Liver (tissue), 10 donors: ENCODE measurements at places on chromosomes 1 and 21. TPM values are rescaled to one million over a fixed set of nuclear protein-coding genes. Genes with fewer than 3 reads are reported as not detected.

DNA sequence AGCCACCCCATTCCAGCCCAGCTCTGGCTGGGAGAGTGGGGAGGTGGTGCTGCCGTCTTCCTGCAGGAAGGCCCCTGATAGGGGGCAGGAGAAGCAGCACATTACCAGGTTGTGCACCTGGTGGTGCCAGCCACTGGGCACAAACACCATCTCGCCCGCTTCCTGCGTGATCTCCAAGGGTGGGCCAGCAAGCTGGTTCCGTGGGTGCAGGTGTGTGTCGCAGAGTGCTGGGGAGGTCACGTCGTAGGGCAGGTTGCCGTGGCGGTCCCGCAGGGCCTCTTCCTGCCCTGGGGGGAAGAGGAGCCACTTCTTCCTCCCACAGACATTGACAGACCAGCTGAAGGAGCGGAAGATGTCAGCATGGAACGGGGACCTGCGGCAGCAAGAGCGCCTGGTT lies 1.8 kb downstream of the JMJD4 start:
- peaks cover 69% of the 10 kb centered on the region for H3K4me1 ChIP-seq
- H3K27ac ChIP-seq, result no peak overlapping the region
- H3K4me3 ChIP-seq, result no peak overlapping the region
- no peak for DNase-seq

DNA sequence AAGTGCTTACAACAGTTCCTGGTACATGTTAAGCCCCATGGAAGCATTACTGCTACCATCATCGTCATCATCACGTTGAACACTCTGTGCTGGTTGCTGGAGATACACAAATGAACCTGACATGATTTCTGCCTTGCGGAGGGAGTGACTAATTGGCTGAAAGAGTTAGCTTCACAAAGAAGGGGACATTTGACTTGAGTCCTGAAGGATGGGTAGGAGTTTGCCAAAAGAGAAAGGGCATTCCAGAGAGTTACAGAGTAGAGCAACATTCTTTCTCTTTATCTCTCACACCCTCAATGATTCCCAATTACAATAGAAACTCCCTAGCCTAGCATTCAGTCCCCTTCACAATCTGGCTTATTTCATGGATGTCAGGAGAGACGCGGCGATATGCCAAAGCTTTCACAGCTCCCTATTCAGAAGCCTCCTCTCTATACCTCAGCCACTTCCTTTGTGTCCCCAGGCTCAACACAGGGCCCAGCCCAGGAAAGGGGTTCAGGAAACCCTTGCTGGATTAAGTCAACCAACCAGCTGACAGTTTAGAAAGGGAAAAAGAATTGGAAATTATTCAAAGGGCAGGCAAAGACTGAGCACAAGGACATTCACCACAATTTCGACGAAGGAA lies 38.0 kb downstream of the SLC1A7 start:
- no peak for DNase-seq
- no peaks in the 10 kb centered on the region for H3K27me3 ChIP-seq

DNA sequence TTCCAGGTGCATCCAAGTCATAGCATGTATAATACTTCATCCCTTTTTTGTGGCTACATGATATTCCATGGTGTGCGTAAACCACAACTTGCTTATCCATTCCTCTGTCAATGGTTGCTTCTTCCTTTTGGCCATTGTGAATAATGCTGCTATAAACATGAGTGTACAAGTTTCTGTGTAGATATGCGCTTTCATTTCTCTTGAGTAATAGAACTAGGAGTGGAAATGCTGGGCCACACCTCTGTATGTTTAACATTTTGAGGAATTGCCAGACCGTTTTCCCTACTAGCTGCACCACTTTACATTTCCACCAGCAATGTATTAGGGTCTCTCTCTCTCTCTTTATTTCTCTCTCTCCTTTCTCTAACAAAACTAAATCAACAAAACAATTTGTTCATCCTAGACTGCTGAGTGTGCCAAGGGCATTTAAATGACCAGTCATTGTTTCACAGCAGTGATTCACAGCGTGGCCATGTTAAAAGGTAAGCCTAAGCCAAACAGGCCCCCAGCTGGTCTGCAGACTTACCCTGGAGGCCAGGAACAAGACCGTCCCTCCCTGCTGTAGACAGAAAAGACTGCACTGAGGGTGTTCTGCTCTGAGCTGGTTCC lies 53.2 kb upstream of the LYST start:
- no peak for DNase-seq
- no peaks in the 10 kb centered on the region for H3K27me3 ChIP-seq
- H3K4me1 ChIP-seq, result peaks cover 8% of the 10 kb centered on the region
- H3K27ac ChIP-seq, result no peak overlapping the region

DNA sequence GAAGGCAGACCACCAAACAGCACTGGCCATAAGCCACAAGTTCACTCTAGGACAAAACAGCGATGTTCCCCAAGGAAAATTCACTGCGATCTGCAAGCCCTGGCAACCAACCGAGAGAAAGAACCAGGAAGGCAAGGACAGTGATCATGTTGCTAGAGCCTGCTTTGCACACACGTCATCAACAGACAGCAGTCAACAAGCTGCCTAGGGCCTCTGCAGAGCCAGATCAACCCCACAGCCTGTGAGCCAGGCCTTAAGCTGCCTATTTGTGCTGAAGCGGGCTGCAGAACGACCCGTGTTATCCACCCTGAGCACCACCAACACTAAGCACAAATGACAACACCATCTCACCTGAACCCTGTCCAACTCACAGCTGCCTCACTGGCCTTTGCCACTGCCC lies 6.2 kb upstream of the YRDC start:
- no peak overlapping the region for H3K4me3 ChIP-seq
- H3K27me3 ChIP-seq, result no peaks in the 10 kb centered on the region
- H3K36me3 ChIP-seq, result peaks cover 15% of the 10 kb centered on the region
- H3K4me1 ChIP-seq, result peaks cover 17% of the 10 kb centered on the region
- DNase-seq, result no peak

DNA sequence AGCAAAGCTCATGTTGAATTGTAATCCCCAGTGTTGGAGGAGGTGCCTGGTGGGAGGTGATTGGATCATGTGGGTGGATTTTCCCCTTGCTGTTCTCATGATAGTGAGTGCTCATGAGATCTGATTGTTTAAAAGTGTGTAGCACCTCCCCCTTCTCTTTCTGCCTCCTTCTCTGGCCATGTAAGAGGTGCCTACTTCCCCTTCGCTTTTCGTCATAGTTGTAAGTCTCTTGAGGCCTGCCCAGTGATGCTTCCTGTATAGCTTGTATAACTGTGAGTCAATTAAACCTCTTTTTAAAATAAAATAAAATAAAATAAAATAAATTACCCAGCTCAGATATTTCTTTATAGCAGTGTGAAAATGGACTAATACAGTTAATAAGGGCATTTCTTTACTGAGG lies 1025.7 kb downstream of the PLA2G4A start:
- no peaks in the 10 kb centered on the region for H3K4me1 ChIP-seq
- H3K4me3 ChIP-seq, result no peak overlapping the region
- no peak overlapping the region for H3K27ac ChIP-seq
- H3K36me3 ChIP-seq, result no peaks in the 10 kb centered on the region

DNA sequence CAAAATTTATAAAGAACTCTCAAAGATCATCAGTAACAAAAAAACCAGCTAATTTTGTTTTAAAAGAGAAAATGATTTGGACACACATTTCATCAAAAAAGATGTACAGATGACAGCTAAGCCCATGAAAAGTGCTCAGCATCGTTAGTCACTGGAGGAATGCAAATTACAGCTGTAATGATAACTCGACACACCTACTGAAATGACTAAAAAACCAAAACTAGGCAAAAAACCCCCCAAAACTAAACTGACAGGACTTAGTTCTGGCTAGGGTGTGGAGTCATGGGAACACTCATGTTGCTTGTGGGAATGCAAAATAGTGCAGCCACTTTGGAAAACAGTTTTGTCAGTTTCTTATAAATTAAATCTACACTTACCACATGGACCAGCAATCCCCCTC lies 59.5 kb downstream of the CNIH3 start:
- no peaks in the 10 kb centered on the region for H3K36me3 ChIP-seq
- H3K4me1 ChIP-seq, result no peaks in the 10 kb centered on the region
- H3K27ac ChIP-seq, result no peak overlapping the region
- DNase-seq, result no peak

Gene ERVH48-1
- total RNA-seq, result not detected

DNA sequence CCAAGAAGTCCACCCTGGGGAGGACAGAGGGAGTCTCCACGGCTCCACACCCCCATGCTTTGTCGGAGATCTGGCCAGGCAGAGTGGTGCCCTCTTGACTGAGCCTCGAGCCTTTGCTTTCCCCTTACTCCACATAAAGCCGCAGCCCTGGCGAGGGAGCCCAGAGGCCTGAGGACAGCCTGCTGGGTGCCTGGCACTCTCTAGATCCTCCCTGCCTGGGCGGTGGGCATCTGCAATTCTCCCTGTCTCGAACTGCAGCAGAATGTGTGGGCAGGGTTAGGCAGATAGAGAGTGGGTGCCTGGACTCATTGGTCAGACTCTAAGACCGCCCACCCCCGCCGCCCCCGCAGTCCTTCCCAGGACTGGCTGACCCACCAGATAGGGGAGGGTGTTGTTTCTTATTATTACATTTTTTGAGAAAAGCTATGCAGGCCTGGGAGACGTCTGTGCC lies 13.9 kb downstream of the EPHX1 start:
- no peak overlapping the region for H3K4me3 ChIP-seq
- H3K27me3 ChIP-seq, result no peaks in the 10 kb centered on the region
- no peaks in the 10 kb centered on the region for H3K36me3 ChIP-seq
- peaks cover 77% of the 10 kb centered on the region for H3K4me1 ChIP-seq
- no peak for DNase-seq
- H3K27ac ChIP-seq, result peak overlapping the region; percentile 88

Gene TMPRSS2
- 32.0 TPM for total RNA-seq

GRCh38 chr1:220943319-220943996 lies 64.2 kb downstream of the HLX start:
- no peak overlapping the region for H3K27ac ChIP-seq
- DNase-seq, result no peak
- H3K4me3 ChIP-seq, result no peak overlapping the region
- no peaks in the 10 kb centered on the region for H3K27me3 ChIP-seq
- no peaks in the 10 kb centered on the region for H3K4me1 ChIP-seq

Gene DRAXIN
- under 0.01 TPM for total RNA-seq

Gene KCNJ10
- total RNA-seq, result 0.50 TPM

Gene SGIP1
- 0.17 TPM for total RNA-seq

GRCh38 chr1:15510611-15511405 lies 13.2 kb downstream of the CASP9 start:
- H3K27me3 ChIP-seq, result no peaks in the 10 kb centered on the region
- no peaks in the 10 kb centered on the region for H3K4me1 ChIP-seq
- no peak overlapping the region for H3K4me3 ChIP-seq
- no peak for DNase-seq
- H3K36me3 ChIP-seq, result peaks cover 9% of the 10 kb centered on the region

DNA sequence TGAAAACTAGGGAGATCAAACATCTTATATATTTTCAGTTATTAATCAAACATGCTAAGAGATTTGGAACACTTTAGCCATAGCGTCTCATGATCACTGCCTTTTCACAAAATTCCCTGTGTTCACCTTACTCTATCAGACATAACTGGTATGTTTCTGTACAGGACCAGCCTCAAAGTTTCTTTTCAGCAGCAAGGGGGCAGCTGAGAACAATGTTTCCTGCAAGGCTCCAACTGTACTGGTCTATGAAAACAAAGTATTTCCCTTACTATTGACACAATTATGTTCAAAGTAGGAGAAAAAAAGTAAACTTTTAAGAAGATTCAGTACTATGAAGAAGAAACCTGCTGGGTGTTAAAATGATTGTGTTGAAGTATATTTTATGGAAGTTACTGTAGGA lies 98.5 kb downstream of the ATF6 start:
- no peaks in the 10 kb centered on the region for H3K27me3 ChIP-seq
- H3K4me1 ChIP-seq, result no peaks in the 10 kb centered on the region
- H3K27ac ChIP-seq, result no peak overlapping the region
- H3K36me3 ChIP-seq, result peaks cover 20% of the 10 kb centered on the region
- no peak overlapping the region for H3K4me3 ChIP-seq

- no peaks in the 10 kb centered on the region for H3K27me3 ChIP-seq
- H3K4me3 ChIP-seq, result no peak overlapping the region
- H3K27ac ChIP-seq, result no peak overlapping the region
- DNase-seq, result no peak
Observed at GRCh38 chr1:230858918-230859729, 9.2 kb downstream of the C1orf198 start.

- H3K36me3 ChIP-seq, result no peaks in the 10 kb centered on the region
- no peak overlapping the region for H3K27ac ChIP-seq
- no peak for DNase-seq
- H3K4me1 ChIP-seq, result peaks cover 3% of the 10 kb centered on the region
- no peaks in the 10 kb centered on the region for H3K27me3 ChIP-seq
Observed at GRCh38 chr1:118322331-118322730, 137.3 kb upstream of the SPAG17 start.

Gene TMEM61
- total RNA-seq, result not detected

Gene RYR2
- 0.75 TPM for total RNA-seq

GRCh38 chr1:30715216-30715615 lies 8.2 kb downstream of the MATN1 start:
- H3K27me3 ChIP-seq, result no peaks in the 10 kb centered on the region
- H3K4me1 ChIP-seq, result peaks cover 2% of the 10 kb centered on the region
- H3K27ac ChIP-seq, result no peak overlapping the region
- DNase-seq, result no peak

- DNase-seq, result no peak
- no peak overlapping the region for H3K4me3 ChIP-seq
- H3K36me3 ChIP-seq, result peaks cover 11% of the 10 kb centered on the region
- no peaks in the 10 kb centered on the region for H3K4me1 ChIP-seq
Observed at GRCh38 chr1:230957580-230957989, 21.1 kb downstream of the TTC13 start.

- H3K27me3 ChIP-seq, result no peaks in the 10 kb centered on the region
- H3K4me1 ChIP-seq, result no peaks in the 10 kb centered on the region
- no peak for DNase-seq
- no peak overlapping the region for H3K4me3 ChIP-seq
- H3K27ac ChIP-seq, result no peak overlapping the region
Observed at GRCh38 chr1:68204977-68205630, 27.2 kb downstream of the WLS start.

DNA sequence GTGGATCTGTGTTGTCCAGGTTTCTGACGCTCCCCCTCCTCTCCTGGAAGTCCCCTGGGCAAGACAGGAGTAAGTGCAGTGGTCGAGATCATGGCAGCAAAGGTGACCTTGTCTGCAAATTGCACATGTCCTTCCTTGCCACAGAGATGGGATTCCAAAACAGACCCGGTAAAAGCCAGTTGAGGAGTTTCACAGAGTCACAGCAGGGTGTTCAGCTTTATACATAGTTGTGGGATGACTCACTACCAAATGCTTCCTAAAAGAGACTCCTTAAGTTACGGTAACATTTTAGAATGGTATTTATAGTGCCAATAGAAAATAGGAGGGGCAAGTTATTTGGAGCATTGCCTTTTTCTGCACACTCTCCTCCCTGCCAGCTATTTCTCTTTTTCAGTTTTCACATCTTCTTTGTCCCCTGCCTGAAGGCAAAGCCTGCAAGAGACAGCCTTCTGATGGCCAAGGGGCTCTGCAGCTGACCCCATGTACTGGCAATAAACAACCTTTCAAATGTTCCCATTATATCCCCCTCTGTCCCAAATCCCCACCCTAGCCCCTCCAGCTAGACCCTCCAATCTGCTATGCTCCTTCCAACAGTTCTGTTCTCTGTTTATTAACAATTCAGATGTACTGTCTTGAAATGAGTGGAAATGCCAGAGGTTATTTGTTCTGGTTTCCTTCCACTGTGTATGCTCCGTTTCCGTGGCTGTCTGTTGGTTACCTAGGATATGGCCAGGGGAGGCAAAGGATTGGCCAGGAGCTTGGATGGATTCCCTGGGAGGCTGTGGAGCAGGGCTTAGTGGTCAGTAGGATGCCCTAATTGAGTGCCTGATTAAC lies 115.0 kb downstream of the TGFB2 start:
- H3K4me3 ChIP-seq, result no peak overlapping the region
- H3K4me1 ChIP-seq, result no peaks in the 10 kb centered on the region
- no peaks in the 10 kb centered on the region for H3K27me3 ChIP-seq
- no peak for DNase-seq
- H3K36me3 ChIP-seq, result no peaks in the 10 kb centered on the region
